ENCODE measurements at places on chromosomes 4 and X. TPM values are rescaled to one million over a fixed set of nuclear protein-coding genes. Genes with fewer than 3 reads are reported as not detected.

RASSF6 gene
- total RNA-seq, result 38.9 TPM

ENPEP gene
- 0.88 TPM for total RNA-seq

MAML3 gene
- total RNA-seq, result 10.1 TPM

FGFBP1 gene
- 39.1 TPM for total RNA-seq

CXXC4 gene
- total RNA-seq, result 1.5 TPM

GAGE12J gene
- total RNA-seq, result not detected

COL4A6 gene
- total RNA-seq, result 1.1 TPM

RRH gene
- total RNA-seq, result 0.57 TPM

- no peak within 1 kb of the TSS for H3K4me3 ChIP-seq
- no peaks in the 10 kb centered on the region for H3K4me1 ChIP-seq
- no peaks in the 10 kb centered on the region for H3K36me3 ChIP-seq
- no peak for DNase-seq
- H3K27ac ChIP-seq, result no peak within 1 kb of the TSS
Measured at GRCh38 chrX:152733261-152733975, at the start of the genes CSAG1 and MAGEA12. Gene CSAG1 (minus strand): TSS chrX:152733721. CDS start chrX:152732460, 1,261 bp downstream. Gene MAGEA12 (plus strand): TSS chrX:152733757. CDS start chrX:152736162, 2,405 bp downstream.

- no peaks in the 10 kb centered on the region for H3K27me3 ChIP-seq
- no peak overlapping the region for H3K27ac ChIP-seq
- no peaks in the 10 kb centered on the region for H3K4me1 ChIP-seq
- DNase-seq, result no peak
Measured at GRCh38 chr4:38931125-38931524, 63.5 kb downstream of the FAM114A1 start.

GRCh38 chr4:57309658-57310057 lies 199.5 kb upstream of the IGFBP7 start:
- no peaks in the 10 kb centered on the region for H3K4me1 ChIP-seq
- no peaks in the 10 kb centered on the region for H3K27me3 ChIP-seq
- no peak overlapping the region for H3K4me3 ChIP-seq

- DNase-seq, result no peak
- no peak overlapping the region for H3K27ac ChIP-seq
- H3K4me3 ChIP-seq, result no peak overlapping the region
- H3K27me3 ChIP-seq, result no peaks in the 10 kb centered on the region
Measured at GRCh38 chr4:105002278-105002677, 144.4 kb upstream of the TET2 start.

DNA sequence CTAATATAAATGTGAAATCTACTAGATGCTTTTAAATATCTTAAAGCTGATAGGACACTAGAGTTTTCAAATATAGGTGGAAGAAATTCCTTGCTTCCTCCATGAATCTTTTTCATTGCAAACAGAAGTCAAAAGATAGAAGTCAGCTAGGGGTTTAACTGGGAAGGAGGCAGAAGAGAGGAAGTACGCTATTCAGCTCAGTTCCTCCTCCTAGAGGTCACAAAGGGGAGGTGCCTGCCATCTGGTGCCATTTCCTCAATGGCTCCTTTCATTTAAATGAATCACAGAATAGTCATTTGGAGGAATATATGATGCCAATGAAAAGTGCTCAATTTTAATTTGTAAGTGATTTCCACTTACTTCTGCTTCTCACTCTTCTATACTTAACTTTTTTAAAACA lies 8.5 kb downstream of the COL25A1 start:
- DNase-seq, result no peak
- H3K36me3 ChIP-seq, result no peaks in the 10 kb centered on the region
- no peak overlapping the region for H3K4me3 ChIP-seq
- no peaks in the 10 kb centered on the region for H3K27me3 ChIP-seq

DNA sequence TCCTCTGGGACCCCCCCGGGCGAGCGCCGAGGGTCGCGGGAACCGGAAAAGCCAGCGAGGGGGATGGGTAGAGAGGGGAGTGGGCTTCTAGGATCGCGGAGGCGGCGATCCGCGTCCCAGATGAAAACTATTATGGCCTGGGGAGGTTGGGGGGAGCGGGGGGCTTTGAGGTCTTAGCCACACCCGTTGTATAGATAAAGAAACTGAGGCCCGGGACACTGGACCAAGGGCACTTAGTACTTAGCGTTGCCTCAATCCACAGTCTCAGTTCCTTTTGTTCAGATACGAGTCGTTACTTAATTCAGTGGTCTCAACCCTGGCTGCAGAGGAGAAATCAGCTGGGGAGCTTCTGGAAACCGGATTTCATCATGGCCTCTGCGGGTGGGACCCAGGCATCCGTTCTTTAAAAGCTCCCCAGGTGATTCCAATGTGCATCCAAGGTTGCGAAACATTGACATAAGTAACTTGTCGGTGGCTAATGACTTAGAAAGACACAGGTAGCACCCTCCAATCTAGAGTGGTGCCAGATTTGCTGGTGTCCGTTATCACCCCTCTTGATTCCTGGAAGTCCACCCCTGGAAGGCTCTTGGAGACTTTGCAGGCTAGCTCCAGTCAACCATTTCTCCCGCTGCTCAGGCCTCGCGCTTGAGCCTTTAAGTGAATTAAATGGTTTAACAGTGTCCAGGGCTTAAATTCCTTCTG lies 90.7 kb downstream of the GEMIN8 start:
- no peak for DNase-seq
- H3K36me3 ChIP-seq, result no peaks in the 10 kb centered on the region
- H3K4me1 ChIP-seq, result no peaks in the 10 kb centered on the region
- no peak overlapping the region for H3K27ac ChIP-seq

GRCh38 chr4:122246551-122246950 lies 94.4 kb downstream of the BLTP1 start:
- no peak overlapping the region for H3K27ac ChIP-seq
- DNase-seq, result no peak
- H3K36me3 ChIP-seq, result no peaks in the 10 kb centered on the region
- no peak overlapping the region for H3K4me3 ChIP-seq
- no peaks in the 10 kb centered on the region for H3K4me1 ChIP-seq

DNA sequence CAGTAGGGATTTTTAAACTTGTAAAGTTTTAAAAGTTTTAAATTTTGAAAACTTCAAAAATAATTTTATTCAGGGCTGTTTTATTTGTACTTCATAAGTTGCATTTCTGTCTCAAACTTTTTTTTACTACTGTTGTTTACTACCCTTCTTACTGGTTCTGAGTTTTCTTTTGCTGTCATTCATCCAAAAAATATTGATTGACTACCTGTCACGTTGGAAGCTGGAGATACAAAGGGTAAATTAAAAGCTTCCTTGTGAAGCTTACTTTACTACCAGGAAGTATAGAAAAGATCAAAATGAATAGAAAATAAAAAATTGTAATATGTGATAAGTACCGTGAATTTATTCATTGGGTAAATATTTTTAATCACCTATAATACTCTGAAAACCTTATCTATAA lies 49.4 kb upstream of the MCUB start:
- no peak for DNase-seq
- H3K27ac ChIP-seq, result no peak overlapping the region
- H3K27me3 ChIP-seq, result no peaks in the 10 kb centered on the region
- no peaks in the 10 kb centered on the region for H3K36me3 ChIP-seq
- no peaks in the 10 kb centered on the region for H3K4me1 ChIP-seq

- H3K4me3 ChIP-seq, result no peak overlapping the region
- H3K36me3 ChIP-seq, result no peaks in the 10 kb centered on the region
- H3K27me3 ChIP-seq, result no peaks in the 10 kb centered on the region
- no peaks in the 10 kb centered on the region for H3K4me1 ChIP-seq
- H3K27ac ChIP-seq, result no peak overlapping the region
- DNase-seq, result no peak
Measured at GRCh38 chrX:120350450-120351138, 11.3 kb upstream of the ATP1B4 start.

GRCh38 chr4:5142726-5143125 lies 91.4 kb downstream of the STK32B start:
- H3K4me1 ChIP-seq, result no peaks in the 10 kb centered on the region
- H3K4me3 ChIP-seq, result no peak overlapping the region
- no peaks in the 10 kb centered on the region for H3K36me3 ChIP-seq
- H3K27ac ChIP-seq, result no peak overlapping the region

GRCh38 chr4:141075553-141075952 lies 57.7 kb downstream of the RNF150 start:
- no peak overlapping the region for H3K27ac ChIP-seq
- H3K36me3 ChIP-seq, result no peaks in the 10 kb centered on the region
- H3K27me3 ChIP-seq, result no peaks in the 10 kb centered on the region
- H3K4me1 ChIP-seq, result no peaks in the 10 kb centered on the region
- DNase-seq, result no peak

DNA sequence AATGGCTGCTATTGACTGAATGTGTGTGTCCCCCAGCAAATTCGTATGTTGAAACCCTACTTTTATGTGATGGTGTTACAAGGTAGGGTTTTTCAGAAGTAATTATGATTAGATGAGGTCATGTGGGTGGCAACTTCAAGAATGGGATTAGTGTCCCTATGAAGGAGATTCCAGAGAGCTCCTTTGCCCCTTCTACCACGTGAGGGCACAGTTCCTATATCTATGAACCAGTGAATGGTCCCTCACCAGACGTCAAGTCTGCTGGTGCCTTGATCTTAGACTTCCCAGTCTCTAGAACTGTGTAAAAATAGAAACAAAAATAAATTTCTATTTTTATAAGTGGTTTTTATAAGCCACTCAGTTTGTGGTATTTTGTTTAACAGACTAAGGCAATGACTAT lies 1137.6 kb upstream of the IGFBP7 start:
- H3K36me3 ChIP-seq, result no peaks in the 10 kb centered on the region
- H3K27me3 ChIP-seq, result no peaks in the 10 kb centered on the region
- H3K27ac ChIP-seq, result no peak overlapping the region
- no peak overlapping the region for H3K4me3 ChIP-seq
- DNase-seq, result no peak

DNA sequence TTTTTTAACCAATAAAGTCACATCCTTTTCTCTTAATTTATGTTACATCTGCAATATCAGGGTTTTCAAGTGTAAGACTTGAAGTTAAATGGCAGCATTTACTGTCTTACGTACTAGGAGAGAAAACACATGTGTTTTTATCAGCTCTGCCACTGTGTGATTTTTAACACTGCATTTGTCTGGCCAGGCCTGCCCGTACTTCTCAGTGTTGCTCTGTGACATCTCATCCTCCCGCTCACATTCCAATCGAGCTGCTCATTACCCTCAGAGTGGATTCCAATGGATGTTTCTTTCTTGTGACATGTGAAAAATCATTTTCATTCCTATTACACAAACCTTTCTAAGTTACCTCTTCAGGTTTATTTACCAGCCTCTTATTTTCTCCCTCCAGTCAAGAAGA lies 420.3 kb downstream of the FAT4 start:
- no peaks in the 10 kb centered on the region for H3K27me3 ChIP-seq
- no peak overlapping the region for H3K4me3 ChIP-seq
- H3K27ac ChIP-seq, result no peak overlapping the region
- H3K4me1 ChIP-seq, result no peaks in the 10 kb centered on the region

- H3K27me3 ChIP-seq, result no peaks in the 10 kb centered on the region
- H3K27ac ChIP-seq, result peak overlapping the region; percentile 87
- H3K4me3 ChIP-seq, result no peak overlapping the region
- DNase-seq, result no peak
- no peaks in the 10 kb centered on the region for H3K36me3 ChIP-seq
- no peaks in the 10 kb centered on the region for H3K4me1 ChIP-seq
Measured at GRCh38 chr4:74156521-74156920, 1.4 kb upstream of the MTHFD2L start.

GRCh38 chr4:69749771-69750170 lies 10.6 kb downstream of the SULT1B1 start:
- no peak overlapping the region for H3K4me3 ChIP-seq
- no peak for DNase-seq
- H3K27ac ChIP-seq, result no peak overlapping the region
- no peaks in the 10 kb centered on the region for H3K27me3 ChIP-seq
- no peaks in the 10 kb centered on the region for H3K36me3 ChIP-seq
- no peaks in the 10 kb centered on the region for H3K4me1 ChIP-seq

DNA sequence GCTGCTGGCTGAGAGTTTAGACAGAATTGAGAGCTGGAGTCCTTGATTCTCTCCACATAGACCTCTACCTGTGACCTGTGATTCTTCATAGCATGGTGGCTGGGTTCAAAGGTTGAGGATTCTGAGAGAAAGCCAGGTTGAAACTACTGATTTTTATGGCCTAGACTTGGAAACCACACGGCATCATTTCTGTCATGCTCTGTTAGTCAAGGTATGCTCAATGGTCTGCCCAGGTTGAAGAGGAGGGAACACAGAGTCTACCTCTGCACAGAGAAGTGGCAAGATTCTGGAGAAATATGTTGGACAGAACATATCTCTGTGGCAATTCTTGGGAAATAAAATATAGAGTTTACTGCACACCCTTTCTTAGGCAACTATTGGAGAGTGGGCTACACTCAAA lies 57.2 kb upstream of the CXorf66 start:
- no peaks in the 10 kb centered on the region for H3K4me1 ChIP-seq
- H3K27ac ChIP-seq, result no peak overlapping the region
- no peak overlapping the region for H3K4me3 ChIP-seq
- no peaks in the 10 kb centered on the region for H3K36me3 ChIP-seq

GRCh38 chr4:7336067-7336569 lies 98.6 kb downstream of the PSAPL1 start:
- no peaks in the 10 kb centered on the region for H3K36me3 ChIP-seq
- H3K4me3 ChIP-seq, result no peak overlapping the region
- DNase-seq, result no peak
- no peaks in the 10 kb centered on the region for H3K4me1 ChIP-seq

All from colonic mucosa (tissue), 4 donors.